ENCODE measurements at places on chromosomes 11 and 22.

GRCh38 chr11:46119352-46120216, 1.7 kb downstream of the PHF21A start:
- DNase-seq, result peak; percentile 78

GRCh38 chr11:96648991-96649390, 259.2 kb downstream of the JRKL start:
- no peak for DNase-seq

GRCh38 chr11:207863-208180, 314 bp downstream of the RIC8A start:
- DNase-seq, result peak; percentile 71

DNA sequence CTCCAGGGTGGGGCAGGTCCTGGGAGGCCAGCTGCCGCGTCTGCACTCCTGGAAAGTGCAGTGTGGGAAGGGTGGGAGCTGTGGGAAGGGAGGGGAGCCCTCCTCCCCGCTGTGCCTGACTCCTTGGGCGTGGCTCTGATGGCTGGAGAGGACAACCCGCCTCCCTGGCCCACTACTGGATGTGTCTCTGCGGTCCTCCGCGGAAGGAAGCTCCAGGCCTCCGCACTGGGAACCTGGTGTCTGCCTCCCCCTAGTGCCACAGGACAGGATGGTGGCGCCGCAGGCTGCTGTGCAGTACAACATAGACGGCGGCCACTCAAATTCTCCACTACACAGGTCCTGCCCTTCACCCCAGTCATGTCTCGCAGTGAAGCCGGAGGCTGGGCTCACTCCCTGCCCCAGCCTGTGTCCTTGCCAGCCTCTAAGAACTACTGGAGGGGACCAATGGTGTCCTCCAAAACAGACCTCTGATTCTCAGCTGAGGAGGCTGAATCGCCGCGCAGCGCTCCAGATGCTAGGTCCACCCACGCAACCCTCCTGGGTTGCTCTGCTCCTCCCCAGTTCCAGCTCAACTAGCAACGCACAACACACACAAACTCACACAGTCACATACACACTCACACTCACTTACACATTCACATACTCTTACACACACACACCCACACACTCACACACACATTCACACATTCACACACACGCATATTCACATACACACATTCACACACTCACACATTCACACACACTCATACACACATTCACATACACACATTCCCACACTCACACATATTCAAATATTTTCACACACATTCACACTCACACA, 12.4 kb upstream of the DSCAML1 start:
- peak; percentile 85 for DNase-seq

GRCh38 chr11:127474766-127475165, 474.2 kb upstream of the KIRREL3 start:
- DNase-seq, result no peak

DNA sequence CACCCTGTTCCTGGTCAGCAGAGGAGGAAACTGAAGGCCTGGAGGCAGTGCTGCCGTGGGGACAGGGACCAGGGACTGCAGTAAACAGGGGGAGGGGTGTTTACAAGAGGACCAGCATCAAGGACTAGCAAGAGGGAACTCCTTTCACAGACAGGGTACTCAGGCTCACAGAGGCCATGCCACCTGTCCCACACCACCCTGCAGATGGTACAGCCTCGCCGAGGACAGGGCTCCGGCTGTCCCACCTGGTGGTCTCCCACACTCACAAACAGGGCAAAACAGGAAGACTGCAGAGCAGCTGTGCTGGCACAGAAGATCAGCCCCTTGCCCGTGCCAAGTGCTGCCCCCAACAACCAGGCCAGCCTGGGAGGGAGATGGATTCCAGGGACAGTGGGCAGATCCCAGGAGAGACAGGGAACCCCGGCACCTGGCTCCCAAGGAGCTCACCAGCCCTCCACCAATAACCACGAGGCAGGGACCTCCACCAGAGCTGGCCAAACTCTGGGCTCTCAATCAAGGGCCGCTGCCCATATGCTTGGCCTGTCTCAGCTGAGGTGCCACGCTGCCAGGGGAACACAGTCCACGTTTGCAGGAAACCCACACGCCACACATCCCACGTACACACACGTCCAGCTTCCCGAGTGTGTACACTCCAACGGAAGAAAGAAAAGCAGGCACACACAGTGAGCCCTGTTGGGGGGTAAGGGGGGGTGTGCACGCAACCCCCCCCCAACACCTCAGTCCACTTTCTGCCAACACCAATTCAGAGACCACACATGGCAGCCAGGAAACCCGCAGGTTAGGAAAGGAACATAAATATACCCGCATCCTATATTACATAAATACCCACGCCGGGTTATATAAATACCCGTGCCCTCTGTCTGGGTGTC, 2.1 kb downstream of the CSNK1E start:
- no peak for DNase-seq

- DNase-seq, result no peak
Measured at GRCh38 chr22:47298017-47298785, 535.8 kb downstream of the TBC1D22A start.

DNA sequence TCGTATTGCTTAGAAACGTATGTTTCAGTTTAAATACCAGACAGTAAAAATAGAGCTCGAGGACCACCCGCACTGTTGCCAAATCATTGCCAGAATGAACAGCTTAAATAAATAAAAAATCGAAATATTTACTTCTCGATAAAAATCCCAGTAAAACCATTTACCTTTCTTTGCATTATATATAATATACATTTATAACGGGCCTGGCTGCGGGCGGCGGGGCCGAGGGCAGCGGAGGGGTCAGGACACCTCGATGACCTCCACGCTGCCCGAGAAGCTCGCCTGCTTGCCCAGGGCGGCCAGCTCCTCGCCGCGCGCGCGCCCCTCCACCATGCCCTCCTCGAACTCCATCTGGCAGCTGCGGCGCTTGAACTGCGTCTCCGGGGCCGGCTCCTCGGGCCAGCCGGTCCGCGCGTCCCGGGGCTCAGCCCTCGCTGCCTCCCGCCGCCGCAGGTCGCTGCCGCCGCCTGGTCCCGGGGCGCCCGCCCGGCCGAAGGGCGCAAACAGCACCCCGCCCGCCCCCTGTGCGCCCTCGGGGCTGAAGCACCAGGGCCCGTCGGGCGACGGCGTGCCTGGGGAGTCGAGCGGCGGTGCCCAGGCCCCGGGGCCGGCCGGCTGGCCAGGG, 15.7 kb downstream of the DUSP8 start:
- no peak for DNase-seq

DNA sequence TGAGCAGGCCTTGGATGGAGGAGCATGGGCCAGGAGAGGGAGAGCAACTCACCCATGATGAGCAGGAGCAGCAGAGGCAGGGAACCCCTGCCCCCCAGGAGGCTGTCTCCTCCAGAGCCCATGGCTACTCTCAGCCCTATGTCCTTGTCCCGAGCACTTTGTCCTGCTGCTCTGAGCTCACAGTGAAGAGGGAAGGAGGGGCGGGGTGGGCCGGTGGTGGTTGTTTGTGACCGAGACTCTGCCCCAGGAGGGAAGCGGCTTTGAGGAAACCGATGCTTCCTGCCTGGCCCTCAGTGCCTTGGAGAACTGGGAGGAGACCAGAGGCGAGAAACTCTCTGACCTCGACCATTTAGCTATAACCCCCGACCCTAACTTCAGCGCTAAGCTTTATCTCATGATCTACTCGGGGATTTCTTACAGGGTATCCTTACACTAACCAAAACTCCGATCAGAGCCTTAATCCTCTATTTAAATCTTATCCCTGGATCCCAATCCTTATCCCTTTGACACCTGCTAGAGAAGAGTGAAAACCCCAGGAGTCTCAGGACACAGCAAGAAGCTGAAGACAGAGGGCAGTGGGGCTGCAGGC, at the start of gene ROBO4:
ROBO4 (minus strand) TSS at position 192 of the 589 bp plus-strand sequence; CDS start at position 122, 70 bp downstream.
- no peak for DNase-seq

DNA sequence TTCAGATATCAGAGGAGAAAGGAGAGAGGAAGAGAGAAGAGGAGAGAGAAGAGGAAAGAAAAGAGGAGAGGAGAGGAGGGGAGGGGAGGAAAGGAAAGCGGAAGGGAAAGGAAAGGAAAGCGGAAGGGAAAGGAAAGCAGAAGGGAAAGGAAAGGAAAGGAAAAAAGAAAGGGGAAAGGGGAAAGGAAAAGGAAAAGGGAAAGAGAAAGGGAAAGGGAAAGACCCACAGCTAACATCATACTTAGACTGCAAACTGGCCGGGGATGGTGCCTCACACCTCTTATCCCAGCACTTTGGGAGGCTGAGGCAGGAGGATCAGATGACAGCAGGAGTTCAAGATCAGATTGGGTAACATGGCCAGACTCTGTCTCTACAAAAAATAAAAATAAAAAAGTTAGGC, 11.4 kb downstream of the CHEK2 start:
- peak; percentile 69 for DNase-seq

- peak; percentile 36 for DNase-seq
Measured at GRCh38 chr11:63832336-63832735, 6.6 kb upstream of the MARK2 start.

DNA sequence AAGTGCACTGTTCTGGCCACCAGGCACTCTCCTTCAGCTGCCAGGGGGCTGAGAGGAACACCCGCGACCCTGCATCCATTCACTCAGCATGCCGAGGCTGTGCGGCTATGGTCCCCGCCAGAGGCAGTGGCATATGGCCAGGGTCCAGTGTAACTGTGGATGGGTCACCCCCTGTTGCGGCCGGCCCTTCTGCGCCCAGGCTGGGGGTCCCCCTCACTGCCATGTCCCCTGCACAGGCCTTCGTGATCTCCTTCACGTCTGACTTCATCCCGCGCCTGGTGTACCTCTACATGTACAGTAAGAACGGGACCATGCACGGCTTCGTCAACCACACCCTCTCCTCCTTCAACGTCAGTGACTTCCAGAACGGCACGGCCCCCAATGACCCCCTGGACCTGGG, 20.8 kb upstream of the FADD start:
- DNase-seq, result no peak

- DNase-seq, result no peak
Measured at GRCh38 chr11:123905826-123906225, 3.9 kb downstream of the OR8D4 start.

DNA sequence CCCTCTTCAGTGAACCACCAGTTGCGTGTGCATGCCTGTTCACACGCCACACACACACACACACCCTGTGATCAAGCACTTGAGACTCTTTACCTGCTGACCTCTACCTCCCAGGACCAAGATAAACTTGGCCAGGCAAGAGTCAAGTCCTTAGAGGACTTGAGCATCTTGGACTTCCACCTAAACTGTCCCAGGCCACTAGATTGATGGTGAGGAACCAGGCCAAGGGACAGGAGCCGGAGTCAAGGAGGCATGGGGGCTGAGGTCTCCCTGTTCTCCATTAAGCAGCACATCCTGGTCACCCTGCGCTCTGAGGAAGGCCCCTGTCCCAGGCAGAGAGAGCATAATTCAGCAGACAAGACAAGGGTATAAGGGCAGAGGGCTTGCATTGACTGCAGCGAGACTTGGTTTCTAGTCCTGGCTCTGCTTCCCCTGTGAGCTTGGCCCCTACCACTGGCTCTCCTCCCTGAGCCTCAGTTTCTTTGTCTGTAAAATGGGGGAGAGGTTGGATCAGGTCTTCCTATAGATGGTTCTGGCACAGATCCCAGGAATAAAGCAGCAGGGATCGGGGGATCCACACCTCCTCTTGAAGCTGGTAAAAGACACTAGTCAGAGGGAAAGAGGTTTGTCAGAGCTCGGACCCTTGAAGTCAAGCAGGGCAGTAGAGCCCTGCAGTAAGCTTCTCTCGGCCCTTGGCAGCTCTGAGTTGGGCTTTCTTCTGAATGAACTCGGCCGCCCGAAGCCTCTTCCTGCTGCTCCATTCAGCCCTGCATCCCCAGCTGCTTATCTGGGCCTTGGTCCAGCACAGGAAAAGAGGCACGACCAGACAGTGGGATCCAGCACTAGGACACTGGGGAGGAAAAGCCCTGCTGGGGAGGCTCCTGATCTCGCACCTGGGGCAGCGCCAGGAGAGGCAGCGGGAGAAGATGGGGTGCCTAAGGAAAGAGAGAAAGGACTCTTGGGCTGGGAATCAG, 2.0 kb downstream of the CREB3L1 start:
- no peak for DNase-seq

DNA sequence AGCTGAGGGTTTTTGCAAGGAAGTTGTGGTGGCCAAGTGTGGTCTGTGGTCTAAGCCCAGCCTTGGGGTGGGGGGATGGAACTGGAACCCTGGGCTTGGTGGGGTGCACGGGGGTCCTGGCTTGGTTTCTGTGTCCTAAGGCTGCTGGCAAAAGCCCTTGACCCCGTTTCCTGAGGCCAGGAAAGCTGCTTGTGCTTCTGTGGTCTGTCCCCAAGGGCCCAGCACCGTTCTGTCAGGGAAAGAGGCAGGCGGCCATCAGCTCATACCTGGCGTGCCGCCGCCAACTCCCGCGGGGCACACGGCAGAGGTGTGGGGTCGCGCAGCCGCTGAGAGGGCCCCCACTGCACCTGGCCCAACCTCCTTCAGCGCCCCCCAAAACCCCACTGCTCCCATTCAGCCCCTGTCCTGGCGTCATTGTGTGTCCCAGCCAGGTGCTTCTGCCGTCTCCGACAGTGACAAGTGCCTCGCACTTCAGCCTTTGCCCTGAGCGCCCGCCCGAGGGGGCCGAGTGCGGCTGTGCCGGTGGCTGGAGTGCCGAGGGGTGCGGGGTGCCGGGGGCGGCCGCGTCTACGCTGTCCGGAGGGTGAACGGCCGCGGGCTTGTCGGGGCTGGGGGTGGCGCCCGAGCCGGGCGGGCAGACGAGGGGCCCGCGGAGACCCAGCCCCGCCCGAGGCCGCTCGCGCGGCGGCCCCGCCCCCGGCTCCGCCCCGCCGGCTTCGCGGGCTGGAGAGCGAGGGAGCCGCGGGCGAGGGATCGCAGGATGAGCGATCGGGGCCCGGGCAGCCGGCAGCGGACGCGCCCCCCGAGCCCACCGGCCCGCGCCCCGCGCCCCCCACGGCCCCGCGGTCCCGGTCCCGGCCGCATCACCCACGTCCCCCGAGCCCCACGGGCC, at the start of gene CNIH2:
CNIH2 (plus strand) TSS at position 705 of the 892 bp plus-strand sequence. CDS start 282 bp downstream, outside the sequence.
- no peak for DNase-seq

DNA sequence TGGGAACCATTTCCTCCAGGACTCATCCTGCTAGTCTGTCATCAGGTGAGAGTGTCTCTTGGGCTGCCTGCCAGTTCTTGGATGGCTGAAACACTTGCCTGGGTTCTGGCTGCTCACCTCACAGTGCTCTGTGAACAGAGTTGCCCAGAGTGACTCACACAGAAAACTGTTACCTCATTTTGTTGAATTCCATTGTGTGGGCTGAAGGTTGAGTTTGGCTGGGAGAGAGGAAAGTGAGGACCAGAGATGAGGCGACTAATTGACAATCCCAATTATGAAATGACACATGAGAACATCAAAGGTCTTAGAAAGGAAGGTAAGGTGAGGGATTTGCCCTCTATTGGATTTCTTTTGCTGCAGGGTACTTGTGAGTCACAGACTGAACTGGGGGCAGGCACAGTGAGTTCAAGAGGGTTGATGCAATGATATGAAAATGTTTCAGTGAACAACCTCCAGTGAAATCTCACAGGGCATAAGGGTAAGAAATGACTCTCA, 20.2 kb upstream of the CALCB start:
- DNase-seq, result no peak

DNA sequence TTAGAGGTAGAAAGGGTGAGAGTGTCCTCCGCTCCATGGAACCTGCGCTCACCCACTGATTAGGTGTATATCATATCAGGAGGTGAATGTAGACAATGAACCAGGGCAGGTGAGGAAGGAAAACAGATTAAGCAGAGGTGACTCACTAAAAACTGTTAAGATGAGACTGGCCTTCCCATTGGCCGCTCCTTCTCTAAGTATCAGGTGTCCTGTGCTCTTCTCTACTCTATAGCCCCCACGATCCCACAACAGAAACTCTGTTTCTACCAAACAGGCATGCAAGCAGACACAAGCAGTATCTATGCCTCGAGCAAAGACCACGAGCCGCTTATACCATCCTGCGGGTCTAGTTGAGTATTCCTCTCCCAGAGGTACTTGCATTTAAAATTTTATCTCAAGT, 103.1 kb downstream of the SNX19 start:
- DNase-seq, result no peak

- DNase-seq, result no peak
Measured at GRCh38 chr22:45911601-45912271, 65.2 kb downstream of the WNT7B start.
